B cell (primary cell): ENCODE measurements at places on chromosomes 12 and 14.

GRCh38 chr12:54261815-54262402 is 18.0 kb downstream of the CBX5 start:
- no peak for DNase-seq

DNA sequence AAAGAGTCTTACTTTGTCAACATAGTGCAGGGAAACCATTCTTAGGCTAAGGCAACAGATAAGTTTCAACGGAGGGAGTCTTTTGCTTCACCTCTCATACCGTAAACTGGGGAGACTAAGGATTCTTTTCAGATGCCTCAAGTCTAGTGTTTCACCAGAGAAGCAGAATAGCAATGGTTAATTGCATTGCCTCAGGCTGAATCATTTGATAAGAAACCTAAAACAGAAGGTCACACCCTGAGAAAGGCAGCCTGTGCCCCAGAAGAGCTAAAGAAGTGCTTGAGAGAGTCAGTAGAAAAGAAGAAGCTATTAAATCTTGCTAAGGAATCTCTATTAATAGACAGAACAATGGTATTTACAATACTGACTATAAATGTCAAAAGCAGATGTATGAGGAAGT is 21.8 kb upstream of the ATXN7L3B start:
- no peak for DNase-seq

- no peak for DNase-seq
Observed at GRCh38 chr12:24012528-24012927, 63.1 kb upstream of the SOX5 start.

- no peak for DNase-seq
Observed at GRCh38 chr12:94957006-94957405, 46.5 kb downstream of the NDUFA12 start.

DNA sequence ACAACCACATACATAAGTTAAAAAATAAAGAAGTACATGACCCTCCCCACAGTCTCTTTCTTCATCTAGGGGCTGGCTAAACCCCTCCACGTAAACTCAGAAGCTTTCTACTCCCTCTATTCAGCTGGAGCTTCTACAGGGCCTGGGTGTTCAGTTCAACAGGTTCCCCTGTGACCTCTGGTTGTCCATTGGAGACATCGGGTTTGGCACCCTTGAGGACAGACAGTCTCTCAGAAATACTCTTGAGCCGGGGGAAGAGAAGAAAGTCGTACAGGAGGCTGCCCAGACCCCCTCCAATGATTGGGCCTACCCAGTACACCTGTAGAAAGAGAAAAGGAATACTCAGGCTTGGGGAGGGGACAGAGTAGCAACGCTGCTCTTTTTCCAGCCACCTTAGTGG is 1.9 kb upstream of the TIMELESS start:
- DNase-seq: no peak
